ENCODE measurements at places on chromosomes 2 and 18.

DNA sequence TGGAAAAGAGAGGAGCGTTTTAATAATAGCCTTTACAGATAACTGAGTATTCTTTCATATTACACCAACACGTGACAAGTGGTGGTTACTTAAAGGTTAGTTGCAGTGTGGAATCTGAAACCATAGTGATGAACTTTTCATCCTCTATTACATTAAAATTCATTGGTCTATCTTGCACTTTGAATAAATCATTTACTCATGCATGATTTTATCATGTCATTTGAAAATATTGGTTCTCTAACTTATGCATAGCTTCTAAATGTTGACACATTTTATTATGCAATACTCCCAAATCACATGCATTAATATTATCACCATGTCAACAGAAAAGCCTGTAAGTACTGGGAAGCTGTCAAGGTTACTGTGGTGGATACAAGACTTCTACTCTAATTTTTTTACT is 1432.2 kb downstream of the LRP1B start:
- no peak for DNase-seq

- no peak for DNase-seq
Observed at GRCh38 chr2:172079838-172080640, 5.3 kb upstream of the DLX1 start.

GRCh38 chr2:220687231-220687843 is 884.8 kb downstream of the EPHA4 start:
- peak; percentile 36 for DNase-seq

GRCh38 chr18:765764-766549 is 46.1 kb downstream of the YES1 start:
- no peak for DNase-seq

- no peak for DNase-seq
Observed at GRCh38 chr2:39121523-39122063, 742 bp upstream of the SOS1 start.

DNA sequence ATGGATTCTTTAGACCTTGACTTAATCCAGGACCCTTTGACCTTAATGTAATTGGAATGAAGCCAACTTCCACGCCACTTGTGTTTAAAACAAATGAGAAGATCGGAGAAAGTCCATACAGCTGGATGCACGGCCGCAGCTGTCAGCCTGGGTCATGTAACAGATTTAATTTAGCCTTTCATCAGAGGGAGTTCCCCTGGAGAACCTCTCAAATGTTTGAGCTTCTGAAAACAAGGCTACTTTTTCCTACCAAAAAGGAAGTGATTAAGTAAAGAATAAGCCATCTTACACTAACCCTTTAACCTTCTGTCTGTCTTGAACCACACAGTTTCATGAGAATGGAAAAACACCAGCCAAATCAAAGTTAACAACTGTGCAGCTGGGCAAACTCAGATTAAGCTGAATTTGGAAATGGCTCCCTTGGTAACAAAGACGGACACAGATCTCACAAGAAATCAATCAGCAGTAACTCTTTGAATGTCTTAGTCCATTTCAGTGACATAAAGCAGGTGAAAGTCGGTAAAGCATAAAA is 103.6 kb downstream of the DOCK10 start:
- no peak for DNase-seq

DNA sequence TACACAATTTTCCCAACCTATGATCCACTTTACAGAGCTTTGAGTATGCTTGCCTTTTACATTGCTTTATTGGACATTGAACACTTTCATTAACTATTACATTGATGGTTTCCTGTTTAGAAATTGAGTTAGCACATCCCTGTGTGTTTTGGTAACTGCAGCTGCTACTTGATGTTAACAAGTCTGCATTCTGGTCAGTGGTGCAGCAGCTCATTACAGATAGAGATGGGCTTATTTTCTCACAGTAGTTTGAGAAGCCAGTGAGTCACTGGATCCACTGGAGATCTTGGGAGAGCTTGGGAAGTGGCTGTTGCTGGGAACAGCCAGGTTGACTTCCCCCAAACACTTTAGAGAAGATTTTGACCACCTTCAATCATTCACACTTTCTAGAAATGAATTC is 150.5 kb downstream of the ARHGAP15 start:
- no peak for DNase-seq

DNA sequence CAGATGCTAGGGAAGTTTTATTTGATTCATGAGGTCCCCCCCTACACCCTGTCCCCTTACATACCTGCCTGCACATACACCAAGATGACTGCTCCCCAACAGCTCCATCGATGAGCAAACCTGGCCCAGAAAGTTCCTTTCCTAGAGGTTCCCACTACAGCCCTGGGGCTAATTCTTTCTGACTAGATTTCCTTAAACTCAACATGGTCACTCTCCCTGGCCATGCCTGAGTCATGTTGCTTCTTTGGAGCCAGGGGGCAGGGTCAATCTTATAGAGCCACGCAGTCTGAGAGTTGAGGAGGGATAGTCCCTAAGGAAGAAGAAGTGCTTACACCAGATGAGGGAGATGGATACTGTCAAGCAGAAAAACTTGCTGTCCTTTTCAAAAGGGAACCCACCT is 67.7 kb upstream of the GLI2 start:
- no peak for DNase-seq

GRCh38 chr2:45404807-45405297 is 206.2 kb downstream of the SRBD1 start:
- no peak for DNase-seq

- DNase-seq, result no peak
Observed at GRCh38 chr2:67214585-67215185, 182.4 kb upstream of the ETAA1 start.

DNA sequence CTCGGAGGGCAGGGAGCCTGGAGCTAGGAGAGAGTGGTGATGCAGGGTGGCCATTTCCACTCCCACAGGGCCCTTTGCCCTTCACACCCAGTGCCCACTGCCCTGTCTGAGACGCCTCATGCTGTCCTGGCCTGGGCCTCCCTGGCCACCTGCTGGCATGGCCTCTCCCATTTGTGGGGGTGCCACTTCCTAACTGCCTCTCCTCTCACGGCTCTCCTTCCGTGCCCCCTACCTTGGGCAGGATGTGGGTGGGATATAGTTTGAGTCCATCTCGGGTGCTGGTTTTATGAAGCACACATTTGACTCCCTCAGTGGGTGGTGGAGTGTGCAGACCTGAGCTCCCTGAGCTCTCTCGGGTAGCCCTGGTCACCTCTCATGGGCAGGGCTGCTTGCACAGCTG is 46.0 kb downstream of the DGKD start:
- DNase-seq, result no peak

GRCh38 chr2:190343536-190344275 is at the start of gene INPP1:
Gene INPP1, plus strand, starts transcription at chr2:190343589. Its CDS starts 16,514 bp downstream, at chr2:190360103.
- DNase-seq, result peak; percentile 16

- DNase-seq, result no peak
Observed at GRCh38 chr2:60858897-60859311, 22.5 kb upstream of the REL start.

GRCh38 chr18:32424696-32425095 is 46.0 kb downstream of the GAREM1 start:
- DNase-seq, result no peak

DNA sequence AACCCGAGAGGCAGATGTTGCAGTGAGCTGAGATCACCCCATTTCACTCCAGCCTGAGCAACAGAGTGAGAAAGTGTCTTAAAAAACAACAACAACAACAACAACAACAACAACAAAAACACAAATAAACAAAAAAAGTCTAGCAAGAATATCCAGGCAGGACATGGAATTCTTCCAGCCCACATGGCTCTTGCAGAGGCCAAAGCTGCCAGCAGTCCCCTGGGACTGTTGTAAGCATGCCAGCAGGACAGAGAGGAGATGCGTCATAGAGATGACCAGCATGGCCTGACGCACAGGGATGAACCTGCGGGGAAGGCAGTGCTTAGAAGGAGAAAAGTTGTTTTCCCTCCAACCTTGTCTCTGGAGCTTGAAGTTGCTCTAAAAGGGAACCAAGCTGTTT is 182.3 kb upstream of the PGAP1 start:
- DNase-seq, result no peak

GRCh38 chr18:9055185-9055584 is 47.3 kb upstream of the NDUFV2 start:
- DNase-seq, result no peak

- DNase-seq, result no peak
Observed at GRCh38 chr2:38218591-38218991, 142.6 kb upstream of the CYP1B1 start.

DNA sequence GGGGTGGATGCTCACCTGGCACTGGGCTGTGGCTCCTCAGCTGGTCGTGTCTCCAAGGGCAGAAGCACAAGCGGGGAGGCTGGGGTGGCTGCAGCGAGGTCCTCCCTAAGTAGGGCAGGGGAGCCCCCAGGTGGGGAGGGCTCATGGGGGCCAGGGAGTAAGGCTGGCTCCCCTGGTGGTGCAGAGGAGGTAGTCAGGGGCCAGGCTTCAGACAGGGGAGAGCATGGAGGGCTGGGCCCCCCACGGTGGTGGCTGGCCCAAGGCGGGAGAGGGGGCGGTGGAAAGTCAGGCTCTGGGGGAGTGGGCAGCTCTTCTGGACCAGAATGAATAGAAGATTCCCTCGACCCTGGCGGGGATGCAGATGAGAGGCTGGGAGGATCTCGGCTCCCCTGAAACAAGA is 8.1 kb upstream of the SFXN5 start:
- no peak for DNase-seq

GRCh38 chr2:43224131-43224570 is 2.3 kb downstream of the ZFP36L2 start:
- peak; percentile 58 for DNase-seq

DNA sequence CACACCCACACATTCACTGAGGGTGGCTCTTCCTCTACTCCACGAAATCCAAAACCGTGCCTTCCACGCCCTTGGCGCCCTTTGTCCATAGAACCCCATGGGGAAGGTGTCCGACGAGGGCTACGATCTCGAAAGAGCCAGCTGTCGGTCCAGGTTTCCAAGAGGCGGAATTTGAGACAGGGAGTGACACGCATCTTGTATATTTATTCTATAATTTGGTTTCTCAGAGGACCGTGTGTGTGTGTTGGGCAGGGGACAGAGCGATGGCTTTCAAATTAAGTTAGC is 726 bp downstream of the C2orf69 start:
- DNase-seq, result no peak

GRCh38 chr2:203897544-203897943 is 30.0 kb downstream of the CTLA4 start:
- DNase-seq, result no peak

GRCh38 chr2:23924589-23925359 is 2.1 kb downstream of the ATAD2B start:
- DNase-seq, result no peak

DNA sequence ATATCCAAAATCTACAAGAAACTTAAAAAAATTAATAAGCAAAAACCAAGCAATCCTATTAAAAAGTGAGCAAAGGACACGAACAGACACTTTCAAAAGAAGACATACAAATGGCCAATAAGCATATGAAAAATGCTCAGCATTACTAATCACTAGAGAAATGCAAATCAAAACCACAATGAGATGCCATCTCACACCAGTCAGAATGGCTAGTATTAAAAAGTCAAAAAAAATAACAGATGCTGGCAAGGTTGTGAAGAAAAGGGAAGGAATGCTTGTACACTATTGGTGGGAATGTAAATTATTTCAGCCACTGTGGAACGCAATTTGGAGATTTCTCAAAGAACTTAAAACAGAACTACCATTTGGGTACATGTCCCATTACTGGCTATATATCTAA is 128.8 kb upstream of the SESTD1 start:
- no peak for DNase-seq

DNA sequence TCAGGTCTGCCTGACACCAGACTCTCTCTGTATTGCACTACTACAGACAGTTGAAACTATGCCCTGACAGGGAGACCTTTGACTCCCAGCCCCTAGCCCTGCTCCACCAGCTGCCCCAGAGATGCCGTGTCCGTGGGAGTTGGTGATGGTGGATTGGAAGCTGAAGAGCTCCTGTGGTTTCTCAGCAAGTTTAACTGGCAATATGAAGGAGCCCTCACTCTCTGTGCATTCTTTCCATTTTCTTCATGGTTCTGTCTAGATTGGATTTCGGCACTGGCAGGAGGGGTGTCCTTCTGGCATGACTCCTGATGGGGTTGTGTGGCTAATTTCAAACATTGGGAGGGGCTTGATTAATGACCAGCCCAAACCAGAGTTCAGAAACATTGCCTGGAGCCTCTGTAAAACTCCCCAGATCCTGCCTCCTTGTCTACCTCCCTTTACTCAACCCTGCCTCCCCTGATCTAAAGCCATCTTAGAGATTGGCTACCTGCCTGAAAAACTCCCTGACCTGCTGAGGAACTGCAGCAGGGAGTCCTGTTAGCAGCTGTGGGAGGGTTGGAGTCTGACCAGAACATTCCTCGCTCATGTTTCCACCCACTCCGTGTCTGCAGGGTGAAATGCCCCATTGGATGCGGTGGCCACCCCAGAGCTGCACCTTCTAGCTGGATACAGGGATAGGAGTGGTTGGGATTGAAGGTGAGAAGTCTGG is 206.9 kb upstream of the SPRED2 start:
- no peak for DNase-seq

DNA sequence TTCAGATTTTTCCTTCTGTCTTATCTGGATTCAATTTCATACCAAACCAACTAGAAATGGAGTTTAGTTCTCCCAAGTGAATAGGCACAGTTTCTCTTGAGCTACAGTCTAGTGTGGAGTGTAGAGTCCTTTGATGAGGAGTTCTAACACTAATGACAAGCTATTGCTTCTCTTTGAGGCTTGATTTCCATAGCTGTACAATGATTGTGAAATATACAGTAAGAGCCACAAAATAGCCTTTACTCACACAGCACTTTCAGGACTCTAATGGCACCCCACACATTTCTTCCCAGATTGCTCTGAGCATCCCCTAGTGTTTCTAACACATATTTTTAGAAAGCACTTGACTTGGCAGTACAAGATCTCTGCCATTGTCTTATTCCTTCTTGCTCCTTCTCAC is 153.3 kb downstream of the LRRTM1 start:
- DNase-seq, result no peak

- no peak for DNase-seq
Observed at GRCh38 chr18:8480506-8481328, 128.5 kb upstream of the RAB12 start.

DNA sequence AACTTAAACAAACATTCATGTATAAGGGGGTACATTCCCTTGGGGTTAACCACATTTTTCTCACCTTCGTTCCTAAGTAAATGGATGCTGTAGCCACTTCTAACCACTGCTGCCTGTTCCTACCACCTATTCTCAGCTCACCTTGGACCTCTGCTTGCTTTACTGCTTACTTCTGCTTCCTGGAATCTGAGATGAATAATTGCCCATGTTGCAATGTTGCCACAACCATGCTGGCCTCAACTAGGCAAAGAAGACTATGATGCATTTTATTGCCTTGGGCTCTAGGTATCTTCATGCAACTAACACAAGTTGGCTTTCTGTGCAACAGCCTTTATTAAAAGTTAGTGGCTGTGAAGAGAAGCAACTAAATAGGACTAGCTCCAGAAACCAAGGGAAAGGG is 106.3 kb upstream of the TCF4 start:
- DNase-seq, result no peak

All from activated T-helper 9 cell treated with anti-CD3 and anti-CD28 coated beads, Interleukin-2, amount 50 U/mL, for 16 hours (primary cell).